Activated gamma-delta T cell treated with anti-CD3 and anti-CD28 coated beads, Interleukin-2, amount 50 U/mL, for 16 hours (primary cell): ENCODE measurements at places on chromosomes 4 and X.

DNA sequence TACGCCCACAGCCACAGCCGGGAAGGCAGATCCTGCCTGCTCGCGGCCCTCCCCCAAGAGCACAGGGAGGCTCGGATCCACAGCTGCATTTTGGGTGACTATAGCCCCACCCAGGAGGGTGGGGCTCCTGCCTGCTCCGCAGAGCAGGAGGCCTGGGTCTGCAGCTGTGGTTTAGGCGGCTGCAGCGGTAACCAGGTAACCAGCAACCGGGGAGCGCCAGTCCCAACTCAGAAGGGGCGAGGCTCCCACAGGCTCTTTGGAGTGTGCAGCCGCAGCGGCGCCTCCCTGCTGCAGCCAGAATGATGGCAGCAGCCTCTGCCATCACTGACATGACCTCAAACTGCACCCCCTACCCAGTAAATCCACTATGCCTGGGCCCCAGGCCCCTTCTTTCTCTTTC, 148.0 kb upstream of the F9 start:
- no peak for DNase-seq

DNA sequence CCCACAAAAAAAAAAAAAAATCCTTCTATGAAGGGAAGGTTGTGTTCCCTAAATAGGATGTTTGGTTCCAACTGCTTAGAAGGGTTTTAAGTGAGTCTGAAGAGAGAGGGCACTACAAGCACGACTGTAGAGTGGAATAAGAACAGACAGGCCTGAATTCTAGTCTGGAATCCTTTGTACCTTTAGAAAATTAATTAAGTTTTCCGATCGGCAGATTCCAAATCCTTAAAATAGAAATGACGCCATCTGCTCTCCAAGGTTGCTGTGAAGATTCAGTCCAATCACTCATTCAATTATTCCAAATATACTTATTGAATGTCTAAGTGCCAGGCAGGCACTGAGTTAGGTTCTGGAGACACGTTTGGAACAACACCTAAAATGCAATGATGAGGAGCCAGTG, 3.8 kb downstream of the HS3ST1 start:
- DNase-seq: no peak

DNA sequence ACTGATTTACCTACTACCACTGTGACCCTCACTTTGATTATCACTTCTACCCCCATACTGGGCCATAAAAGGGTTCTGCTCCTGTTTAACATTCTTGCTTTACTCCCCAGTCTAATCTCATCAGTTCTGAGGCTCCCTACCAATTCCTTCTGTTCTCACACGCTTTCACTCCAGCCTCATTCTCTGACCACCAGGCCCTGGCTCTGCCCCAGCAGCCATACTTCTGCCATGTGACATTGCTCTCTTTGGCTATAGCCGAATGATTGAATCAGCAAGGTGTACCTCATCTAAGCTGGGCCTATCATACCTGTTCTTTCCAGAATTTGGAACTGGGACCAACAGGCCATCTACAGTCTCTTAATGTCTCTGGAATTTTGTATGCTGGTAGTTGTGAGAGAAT, 14.4 kb upstream of the ELF2 start:
- DNase-seq: no peak

GRCh38 chr4:78525559-78525958, 26.0 kb upstream of the ANXA3 start:
- DNase-seq: no peak

DNA sequence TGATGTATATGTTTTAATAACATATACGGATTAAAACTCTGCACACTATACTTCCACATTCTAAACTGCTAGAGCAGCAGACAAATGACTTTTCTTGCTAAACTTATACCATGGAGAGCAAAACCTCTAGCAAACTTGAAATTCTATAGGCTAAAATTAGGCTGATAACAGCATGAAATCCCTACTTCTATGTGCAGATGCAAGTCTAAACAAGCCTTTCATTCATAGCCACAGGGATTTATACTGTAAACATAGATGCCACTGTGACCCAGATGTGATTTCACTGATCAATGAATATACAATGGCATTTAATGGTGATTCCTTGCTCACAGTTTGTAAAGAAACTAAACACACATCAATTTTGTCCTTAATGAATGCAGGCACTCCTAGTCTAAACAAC, 151.0 kb downstream of the ANTXR2 start:
- no peak for DNase-seq

DNA sequence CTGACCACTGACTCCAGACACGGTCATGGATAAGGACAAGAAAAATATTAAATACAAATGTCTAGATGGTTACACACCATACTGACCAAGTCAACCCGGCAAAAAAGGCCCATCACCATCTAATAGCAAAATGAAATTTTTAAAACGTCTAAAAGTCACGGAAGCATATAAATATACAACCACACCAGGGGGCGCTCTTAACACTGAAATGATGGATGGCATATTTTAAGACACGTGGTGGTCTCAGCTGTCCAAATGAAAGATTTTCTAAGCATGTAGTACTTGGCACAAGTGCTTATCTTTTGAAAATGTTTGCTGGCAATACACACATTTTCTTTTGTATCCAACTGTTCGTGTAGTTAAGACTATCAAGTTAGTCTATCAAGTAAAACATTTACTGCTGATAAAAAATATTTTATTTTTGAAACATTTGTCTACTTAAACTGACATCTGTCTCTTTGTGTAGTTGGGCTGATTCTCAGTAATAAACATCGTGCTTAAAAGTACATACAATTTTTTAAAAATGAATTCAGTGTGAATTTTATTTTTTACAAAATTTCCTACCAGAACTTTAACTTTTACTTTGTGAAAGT, 64.6 kb downstream of the COX7B2 start:
- peak; percentile 5 for DNase-seq
